ENCODE measurements at places on chromosomes 5 and 9.

DNA sequence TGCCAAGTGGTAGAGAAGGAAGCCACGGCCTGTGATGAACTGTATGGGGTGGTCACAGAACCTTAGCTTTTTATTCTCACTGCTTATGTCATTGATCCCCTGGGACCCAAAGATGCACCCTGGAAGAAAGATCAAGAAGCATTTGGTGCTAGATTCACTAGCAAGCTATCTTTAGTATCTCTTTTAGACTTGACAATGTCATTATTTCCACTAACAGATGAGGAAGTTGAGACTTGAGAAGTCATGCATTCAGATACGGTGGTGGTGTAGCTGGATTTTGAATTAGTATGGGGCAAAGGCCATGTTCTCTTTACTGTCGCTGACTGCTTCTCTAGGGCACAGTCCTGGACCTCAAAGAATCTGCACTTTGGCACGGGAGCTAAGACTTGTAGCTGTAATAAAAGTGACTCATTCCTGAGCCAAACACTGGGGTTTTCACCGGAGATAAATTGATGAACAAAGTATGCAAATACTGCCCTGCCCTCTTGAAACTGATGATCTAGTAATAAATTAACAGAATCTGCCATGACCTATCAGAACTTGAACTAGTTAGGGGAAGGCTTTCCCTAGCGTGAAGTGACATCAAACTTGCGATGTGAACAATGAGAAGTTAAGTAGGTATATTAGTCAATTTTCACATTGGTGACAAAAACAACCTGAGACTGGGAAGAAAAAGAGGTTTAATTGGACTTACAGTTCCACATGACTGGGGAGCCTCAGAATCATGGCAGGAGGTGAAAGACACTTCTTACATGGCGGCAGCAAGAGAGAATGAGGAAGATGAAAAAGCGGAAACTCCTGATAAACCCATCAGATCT lies 5.4 kb downstream of the GDA start:
- no peak for DNase-seq

DNA sequence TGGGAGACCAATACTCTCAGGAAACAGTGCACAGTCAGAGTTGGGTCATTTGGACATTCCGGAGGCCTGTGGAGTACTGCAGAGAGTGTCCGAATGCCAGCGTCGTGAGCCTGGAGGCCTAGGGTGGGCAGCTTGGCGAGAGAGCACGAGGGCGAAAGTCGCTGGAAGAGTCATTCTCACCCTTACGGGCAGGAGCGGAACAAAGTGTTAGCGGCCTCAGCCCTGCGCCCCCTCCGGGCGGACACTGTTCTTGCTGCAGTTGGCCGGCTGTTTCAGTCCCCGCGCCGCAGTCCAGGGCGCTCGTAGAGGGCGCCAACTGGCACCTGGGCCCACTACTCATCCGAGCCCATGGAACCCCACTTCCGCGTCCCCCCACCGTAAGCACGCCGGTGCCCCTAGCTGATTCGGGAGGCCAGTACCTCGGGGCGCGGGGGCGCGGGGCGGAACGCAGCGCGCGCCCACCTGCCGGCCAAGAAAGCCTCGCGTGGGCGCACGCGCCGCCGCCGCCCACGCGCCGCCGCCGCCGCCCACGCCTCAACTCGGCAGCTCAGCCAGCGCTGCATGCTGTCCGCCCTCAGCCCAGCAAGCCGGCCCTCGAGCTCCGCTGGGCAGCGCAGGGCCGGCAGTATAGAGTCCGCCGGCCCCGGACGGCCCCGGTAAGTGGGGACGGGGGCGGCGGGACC lies 99.7 kb upstream of the CCL21 start:
- DNase-seq = no peak

DNA sequence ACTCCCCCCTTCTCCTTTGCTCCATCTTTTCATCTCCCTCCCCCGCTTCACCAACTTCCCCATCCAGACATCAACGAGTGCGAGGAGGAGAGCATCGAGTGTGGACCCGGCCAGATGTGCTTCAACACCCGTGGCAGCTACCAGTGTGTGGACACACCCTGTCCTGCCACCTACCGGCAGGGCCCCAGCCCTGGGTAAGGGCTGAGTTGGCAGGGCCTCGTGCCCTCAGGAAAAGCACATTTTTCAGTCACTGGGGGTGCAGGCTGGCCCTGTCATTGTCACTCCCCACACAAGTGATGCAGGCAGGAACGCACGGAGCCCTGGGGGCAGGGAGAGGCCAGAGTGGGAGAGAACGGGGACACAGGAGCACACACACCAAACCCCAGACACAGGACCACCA lies 12.4 kb upstream of the ASS1 start:
- DNase-seq = no peak

- DNase-seq = no peak
Observed at GRCh38 chr5:38104497-38105230, 153.7 kb upstream of the EGFLAM start.

GRCh38 chr5:178786859-178787499 lies 56.5 kb upstream of the ZNF354A start:
- no peak for DNase-seq

GRCh38 chr5:115600766-115601165 lies 1.5 kb downstream of the TICAM2 start:
- no peak for DNase-seq

DNA sequence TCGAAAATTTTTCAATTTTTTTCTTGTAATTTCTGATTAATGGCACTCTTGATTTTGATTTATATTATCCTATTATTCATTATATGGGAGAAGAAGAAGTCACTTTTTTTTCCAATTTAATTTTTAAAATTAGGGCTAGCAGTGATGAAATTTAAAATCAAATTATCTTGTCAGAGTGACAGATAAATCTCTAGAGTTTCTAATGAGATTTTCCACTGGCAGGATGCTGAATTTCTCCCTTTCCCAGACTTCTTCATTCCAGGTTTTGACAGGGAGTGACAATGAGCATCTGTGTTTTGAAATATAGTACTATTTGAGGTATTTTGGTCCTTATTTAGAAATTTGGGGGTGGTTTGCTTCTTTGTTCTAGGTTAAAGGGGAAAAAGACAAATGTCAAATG lies 2274.1 kb downstream of the MAT2B start:
- DNase-seq = no peak

- no peak for DNase-seq
Observed at GRCh38 chr9:14170973-14171596, 142.9 kb downstream of the NFIB start.

- DNase-seq = no peak
Observed at GRCh38 chr9:98399950-98400683, 144.7 kb upstream of the TBC1D2 start.

DNA sequence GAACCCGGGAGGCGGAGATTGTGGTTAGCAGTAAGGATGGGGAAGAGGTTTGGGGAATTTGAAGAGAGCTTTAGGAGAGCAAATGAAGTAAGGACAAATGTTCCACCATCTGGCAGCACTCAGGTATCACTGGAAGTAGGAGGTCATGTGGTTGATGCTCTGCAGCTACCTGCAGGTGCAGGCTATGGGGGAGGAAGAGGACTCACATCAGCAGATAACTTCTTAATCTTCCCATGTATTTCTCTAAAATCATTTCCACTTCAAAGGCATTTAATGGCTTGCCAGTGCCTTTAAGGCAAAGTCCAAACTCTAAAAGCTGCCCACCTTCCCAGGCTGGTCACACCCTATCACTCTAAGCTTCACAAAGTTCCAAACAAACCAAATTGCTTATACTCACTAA lies 8.1 kb upstream of the HAVCR1 start:
- DNase-seq = no peak

- DNase-seq = no peak
Observed at GRCh38 chr9:119159386-119159785, 209.8 kb downstream of the BRINP1 start.

DNA sequence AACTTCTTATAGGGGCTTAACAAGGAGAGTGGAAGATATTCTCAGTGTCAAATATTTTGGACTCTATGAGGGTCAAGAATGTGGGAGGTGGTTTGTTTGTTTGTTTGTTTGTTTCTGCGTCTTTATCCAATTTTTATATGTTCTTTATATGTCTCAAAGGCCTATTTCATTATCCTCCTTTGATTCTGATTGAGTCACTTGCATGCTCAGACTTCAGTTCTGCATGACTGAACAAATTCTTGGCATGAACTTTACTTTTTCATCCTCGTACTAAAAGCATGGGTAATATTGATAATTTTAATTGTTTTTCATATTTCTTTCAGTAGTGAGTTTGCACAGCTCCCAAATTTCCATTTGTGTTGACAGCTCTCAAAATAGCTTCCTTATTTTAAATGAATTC lies 19.2 kb upstream of the ERBIN start:
- DNase-seq = no peak

DNA sequence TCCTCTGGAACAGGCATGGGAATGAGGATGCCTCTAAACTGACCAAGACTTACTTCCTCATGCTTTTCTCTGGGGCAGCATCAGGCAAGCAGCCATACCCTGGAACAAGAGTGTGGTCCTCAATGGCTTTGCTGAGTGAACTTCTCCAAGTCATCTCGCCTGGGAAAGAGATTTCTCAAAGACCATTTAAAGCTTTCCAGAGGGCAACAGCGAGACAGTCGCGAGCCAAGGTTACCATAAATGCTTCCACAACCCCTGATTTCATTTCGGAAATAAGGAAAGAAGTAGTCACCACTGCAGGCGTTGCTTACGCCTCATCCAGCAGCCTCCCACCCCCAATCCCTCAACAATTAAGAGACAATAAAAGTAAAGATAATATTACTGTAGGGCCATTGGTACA lies 1.1 kb upstream of the SNCAIP start:
- DNase-seq = no peak

DNA sequence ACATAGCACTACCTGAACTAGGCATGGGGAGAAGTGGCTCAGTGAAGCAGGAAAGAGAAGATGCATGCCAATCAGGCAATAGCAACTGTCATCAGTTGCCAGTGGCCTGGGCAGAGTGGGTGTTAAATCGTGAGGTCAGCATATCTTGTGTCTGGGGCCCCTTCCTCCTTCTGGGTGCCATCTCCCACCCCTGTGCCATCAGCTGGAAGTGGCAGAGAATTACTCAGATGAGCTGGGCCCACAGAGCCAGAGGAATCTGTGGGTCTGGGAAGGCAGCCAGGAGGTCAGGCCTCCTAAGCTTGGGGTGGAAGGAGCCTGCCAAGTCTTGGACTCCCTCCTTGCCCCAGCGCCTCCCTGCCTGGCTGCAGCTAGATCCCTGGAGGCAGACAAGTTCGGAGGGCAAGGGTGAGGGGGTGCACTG lies 66.5 kb downstream of the GALNT12 start:
- no peak for DNase-seq

GRCh38 chr5:177269976-177270375 lies 33.5 kb downstream of the RAB24 start:
- DNase-seq = no peak

DNA sequence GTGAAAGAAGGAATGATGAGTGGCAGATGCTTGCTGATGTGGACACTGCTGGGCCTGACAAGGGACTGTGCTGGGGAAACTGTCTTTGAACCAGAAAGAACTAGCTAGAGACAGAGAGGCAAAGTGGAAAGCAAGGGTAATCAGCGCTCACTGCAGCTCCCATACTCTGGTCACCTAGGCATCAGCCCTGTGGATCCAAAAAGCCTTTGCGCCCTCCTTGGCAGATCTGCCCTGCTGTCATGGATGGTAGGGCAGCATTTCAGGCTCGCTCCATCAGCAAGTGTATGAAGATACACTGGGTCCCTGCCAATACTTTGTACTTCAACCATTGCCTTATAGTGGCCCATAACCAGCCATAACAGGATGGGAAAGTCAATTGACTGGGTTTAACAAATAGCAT lies 6.6 kb upstream of the ALDH1B1 start:
- DNase-seq = no peak

DNA sequence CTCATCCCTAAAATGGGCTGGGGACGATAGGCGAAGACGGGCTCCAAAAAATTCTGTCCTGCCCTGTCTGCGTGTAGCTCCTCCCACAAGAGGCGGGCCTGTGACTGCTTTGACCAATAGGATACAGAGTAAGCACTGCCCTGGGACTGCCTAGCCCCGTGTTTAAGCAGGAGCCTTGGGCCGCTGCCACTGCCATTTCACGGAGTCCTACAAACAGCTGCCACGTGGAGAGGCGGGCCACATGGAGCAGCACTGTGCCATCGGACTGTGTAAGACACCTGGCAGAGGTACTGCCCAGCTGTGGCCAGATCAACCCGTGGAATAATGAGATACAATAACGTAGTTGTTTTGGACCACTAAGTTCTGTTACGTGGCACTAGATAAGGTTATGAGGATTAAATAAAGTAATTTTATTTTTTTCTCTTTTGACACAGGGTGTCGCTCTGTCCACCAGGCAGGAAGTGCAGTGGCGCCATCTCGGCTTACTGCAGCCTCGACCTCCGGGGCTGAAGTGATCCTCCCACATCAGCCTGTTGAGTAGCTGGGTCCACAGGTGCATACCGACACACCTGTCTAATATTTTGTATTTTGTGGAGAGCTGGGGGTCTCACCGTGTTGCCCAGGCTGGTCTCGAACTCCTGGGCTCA lies 87.2 kb downstream of the LMNB1 start:
- DNase-seq = no peak

- no peak for DNase-seq
Observed at GRCh38 chr9:94714494-94714893, 12.0 kb upstream of the AOPEP start.

DNA sequence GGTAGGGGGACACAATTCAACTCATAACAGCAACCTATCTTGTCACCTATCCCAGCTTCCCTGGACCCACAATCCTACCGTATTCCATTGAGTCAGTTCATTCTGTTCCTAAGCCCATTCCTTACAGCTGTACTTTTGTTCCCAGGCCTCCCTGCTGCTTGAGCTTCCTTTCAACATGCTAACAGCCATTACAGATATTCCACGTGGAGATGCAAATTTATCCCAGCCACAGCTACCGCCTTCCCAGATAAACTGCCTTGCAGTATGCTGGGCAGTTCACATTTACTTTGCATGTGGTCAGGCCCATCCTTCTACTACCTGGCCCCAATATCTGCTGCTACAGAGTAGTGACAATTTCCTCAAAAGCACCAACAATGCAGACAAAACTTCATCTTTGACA lies 23.0 kb downstream of the RIGI start:
- DNase-seq = no peak

DNA sequence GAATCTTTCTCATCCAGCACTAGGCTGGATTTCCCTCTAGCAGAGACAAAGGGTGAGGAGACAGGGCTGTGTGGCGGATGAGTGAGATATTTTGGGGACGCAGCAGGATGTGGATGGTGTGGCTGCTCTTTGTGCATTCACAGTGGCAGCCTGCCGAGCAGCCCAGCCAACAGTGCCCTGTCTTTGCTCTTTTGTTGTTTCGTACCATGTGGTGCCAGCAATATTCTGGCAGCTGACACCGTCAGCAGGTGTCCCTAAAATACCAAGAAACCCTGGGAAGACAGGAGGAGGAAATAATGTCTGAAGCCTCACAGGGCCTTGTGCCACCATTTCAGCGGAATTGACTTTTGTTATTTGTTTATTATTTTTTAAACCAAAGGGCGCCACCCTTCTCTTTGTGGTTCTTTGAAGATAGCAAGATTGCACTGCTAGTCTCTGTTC lies 141.4 kb downstream of the CCDC192 start:
- DNase-seq = no peak

DNA sequence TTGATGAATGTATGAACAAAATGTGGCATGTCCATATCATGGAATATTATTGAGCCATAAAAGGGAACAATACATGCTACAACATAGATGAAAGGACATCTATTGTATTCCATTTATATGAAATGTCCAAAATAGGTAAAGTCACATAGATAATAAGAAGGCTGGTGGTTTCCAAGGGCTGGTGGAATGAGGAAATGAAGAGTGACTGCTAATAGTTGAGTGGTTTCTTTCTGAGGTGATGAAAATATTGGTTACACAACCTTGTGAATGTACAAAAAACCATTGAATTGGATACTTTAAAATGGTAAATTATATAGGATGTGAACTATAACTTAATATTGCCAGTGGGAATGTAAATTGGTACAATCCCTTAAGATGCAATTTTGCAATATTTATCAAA lies 5.2 kb downstream of the ARSB start:
- no peak for DNase-seq

- no peak for DNase-seq
Observed at GRCh38 chr9:131122158-131122557, 3.2 kb upstream of the NUP214 start.

Data from stimulated activated CD8-positive, alpha-beta memory T cell treated with anti-CD3 and anti-CD28 coated beads, Interleukin-15, amount 100 ng/mL, for 48 hours (primary cell).